Activated T-helper 17 cell treated with anti-CD3 and anti-CD28 coated beads, Interleukin-2, amount 50 U/mL, for 72 hours (primary cell): ENCODE measurements at places on chromosomes 2 and 18. TPM values are rescaled to one million over a fixed set of nuclear protein-coding genes. Genes with fewer than 3 reads are reported as not detected.
A peak's percentile ranks its signal among the peaks of the same experiment; 100 is the strongest.

- ATAC-seq: no peak
Measured at GRCh38 chr18:68314403-68314802, 400.5 kb downstream of the TMX3 start.

- ATAC-seq: no peak
Measured at GRCh38 chr2:187574969-187575750, 20.9 kb upstream of the TFPI start.

GRCh38 chr2:218990052-218990451 is 3.2 kb downstream of the CRYBA2 start:
- ATAC-seq: no peak

- ATAC-seq: no peak
Measured at GRCh38 chr2:8453904-8454302, 228.0 kb upstream of the ID2 start.

DNA sequence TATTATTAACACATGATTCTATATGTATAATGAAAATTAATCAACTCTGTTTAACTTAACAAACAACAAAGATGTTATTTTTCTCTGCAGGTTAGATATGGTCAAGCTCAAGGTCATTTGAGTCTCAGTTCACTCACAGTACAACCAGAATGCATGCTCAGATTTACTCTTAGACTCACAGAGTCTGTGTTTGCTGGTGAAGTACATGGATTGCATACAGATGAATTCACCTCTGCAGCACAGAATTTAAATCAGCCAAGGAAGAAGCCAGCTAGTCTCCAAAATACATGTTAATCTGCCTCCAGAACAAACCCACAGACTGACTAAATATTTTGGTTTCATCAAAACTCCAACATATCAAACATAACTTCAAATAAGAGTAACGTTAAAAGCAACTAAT is 424.5 kb downstream of the RAD51AP2 start:
- no peak for ATAC-seq

DNA sequence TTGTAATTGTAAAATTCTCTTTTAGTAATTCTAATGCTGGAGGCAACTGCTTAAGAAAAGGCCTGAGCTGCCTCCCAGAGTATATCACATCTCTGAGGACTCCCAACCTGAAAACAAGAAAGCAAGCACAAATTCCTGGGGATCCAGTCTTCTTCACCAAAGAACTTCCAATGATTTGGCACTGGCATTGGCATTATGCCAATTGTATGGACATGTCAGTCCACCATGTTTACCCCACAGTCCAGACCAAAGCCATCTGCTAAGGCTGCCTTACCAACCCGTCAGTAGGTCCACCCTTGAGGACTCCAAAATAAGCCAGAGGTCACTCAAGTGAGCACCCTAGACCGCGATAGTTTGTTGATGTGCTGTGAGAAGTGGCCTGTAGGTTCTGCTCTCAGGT is 263.1 kb downstream of the RND3 start:
- ATAC-seq: no peak

DNA sequence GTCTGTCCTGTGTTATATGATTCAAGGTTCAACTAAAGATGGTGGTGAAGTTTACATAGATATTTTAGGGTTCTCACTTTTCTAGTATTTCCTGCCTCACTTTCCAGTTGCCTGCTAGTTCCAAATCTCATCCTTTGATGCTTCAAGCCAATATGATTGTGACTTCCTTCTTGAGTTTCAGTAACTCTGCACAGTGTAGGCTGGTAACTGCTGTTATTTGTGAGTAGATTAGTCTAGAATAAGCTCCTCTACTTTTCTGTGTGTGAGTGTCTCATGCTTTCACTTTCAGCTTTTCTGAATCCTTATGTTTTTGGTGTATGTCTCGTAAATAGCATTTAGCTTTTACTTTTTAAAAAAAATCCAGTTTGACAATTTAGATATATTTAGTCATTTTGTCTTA is 42.6 kb downstream of the GALNT1 start:
- ATAC-seq: peak; percentile 85

DNA sequence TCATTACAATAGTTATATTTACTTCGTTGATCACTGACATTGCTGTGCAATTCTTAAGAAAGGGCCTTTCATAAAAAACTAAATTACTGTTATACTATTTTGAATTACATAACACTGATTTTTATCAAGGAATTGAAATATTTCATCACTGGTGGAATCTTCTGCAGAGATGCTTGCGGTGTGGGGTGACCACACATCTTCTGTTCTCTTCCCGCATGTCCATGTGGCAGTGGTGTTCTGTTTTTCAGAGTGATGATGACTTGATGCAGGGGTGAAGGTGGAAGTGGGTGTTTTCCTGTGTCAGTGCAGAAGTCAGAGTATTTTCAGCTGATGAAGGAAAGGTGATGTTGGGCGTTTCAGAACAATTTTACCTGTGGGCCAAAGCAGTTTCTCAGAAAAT is 7.0 kb downstream of the CNDP2 start:
- ATAC-seq: no peak

DNA sequence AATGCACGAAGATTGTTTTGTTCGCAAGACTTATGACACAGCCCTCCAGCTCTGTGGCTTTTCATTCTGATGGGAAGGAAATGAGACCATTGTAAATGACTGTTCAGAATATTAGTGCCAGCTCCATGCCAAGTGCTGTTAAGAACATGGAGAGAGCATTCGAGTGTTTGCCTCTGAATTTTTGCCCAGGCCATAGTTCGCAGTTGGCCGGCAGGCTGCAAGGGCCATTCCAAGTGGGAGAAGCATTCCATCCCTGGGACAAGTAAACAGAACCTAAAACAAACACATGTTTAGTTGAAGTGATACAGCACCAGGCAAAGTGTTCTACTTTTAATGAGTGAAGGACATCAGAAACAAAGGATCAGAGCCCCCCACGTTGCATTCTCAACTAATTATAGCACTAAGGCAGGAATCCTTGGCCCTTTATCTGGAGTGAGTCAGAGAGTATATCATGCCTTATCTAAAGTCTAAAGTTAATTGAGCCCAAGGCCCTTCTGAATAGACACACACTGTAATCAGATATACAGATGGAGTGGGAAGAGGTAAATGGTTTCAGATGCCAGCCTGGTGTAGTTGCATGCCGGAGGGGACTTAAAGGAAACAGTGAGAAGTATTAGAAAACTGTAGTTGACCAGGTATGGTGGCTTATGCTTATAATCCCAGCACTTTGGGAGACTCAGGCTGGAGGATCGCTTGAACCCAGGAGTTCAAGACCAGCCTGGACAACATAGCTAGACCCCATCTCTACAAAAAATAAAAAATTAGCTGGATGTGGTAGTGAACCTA is 53.3 kb downstream of the NEDD4L start:
- no peak for ATAC-seq

The HIBCH gene
- total RNA-seq: 44.9 TPM

The CCDC141 gene
- 1.9 TPM for total RNA-seq

The CIDEA gene
- not detected for total RNA-seq

The IL36B gene
- total RNA-seq: not detected

The MAPRE3 gene
- total RNA-seq: 3.4 TPM

The OTOS gene
- not detected for total RNA-seq
